Pancreas (tissue), 10 donors: ENCODE measurements at places on chromosomes 1 and 21.

DNA sequence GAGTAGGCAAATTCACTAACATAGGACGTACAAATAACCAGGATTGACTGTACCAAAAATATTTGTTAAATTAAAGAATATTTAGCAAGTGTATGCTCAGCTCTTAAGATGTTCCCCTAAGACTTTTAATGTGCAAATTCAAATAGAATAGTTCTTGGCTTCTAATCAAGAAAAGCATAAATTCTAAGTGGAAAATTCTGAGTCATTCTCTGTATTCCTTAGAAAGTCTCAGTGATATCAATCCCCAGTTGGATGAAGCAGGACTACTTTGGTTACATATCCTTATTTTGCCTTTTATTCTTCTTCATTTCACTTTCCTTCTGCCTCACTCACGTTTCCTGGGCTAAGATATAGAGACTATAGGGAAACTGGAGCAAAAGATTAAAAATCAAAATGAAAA, 130.2 kb downstream of the IFI44 start:
- DNase-seq, result no peak

DNA sequence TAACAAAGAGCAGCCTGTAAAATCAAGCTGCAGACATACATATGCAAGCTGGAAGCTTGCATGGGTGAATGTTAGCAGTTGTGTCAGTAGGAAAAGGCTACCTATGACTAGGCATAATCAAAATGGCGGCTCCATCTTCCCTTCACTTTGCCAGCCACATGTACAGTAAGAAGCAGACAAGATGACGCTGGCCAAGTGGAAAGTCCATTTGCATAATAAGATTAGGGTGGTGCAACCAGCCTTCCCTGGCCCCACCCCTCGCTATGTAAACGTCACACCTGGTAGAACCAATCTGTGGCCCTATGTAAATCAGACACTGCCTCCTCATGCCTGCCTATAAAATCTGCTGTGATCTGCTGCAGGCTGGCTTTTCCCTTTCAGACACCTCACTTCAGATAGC, 171.9 kb upstream of the USP25 start:
- no peak for DNase-seq

DNA sequence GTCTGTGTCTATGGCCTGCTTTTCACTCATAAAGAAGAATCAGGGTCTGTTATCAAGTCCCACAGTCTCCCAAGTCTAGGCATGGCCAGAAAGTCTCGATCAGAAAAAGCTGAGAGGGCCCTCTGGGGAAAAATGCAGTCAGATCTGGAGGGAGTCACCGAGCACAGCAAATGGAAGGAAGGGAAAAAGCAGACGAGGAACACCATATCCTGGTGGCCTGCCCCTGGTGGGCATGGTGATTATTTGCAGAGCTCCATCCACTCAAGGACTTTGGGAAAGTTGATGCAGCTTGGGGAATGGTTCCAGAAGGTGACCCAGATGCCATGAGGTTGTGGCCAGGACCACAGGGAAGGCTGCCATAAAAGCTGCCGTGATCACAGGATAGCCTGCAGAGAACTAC, 189.1 kb downstream of the CLIC6 start:
- DNase-seq, result no peak

- DNase-seq, result no peak
Observed at GRCh38 chr1:8189931-8190483, 127.9 kb upstream of the SLC45A1 start.

- no peak for DNase-seq
Observed at GRCh38 chr1:99438656-99439230, 174.5 kb downstream of the PLPPR4 start.

- DNase-seq, result no peak
Observed at GRCh38 chr21:40186045-40186444, 318.8 kb downstream of the PCP4 start.

DNA sequence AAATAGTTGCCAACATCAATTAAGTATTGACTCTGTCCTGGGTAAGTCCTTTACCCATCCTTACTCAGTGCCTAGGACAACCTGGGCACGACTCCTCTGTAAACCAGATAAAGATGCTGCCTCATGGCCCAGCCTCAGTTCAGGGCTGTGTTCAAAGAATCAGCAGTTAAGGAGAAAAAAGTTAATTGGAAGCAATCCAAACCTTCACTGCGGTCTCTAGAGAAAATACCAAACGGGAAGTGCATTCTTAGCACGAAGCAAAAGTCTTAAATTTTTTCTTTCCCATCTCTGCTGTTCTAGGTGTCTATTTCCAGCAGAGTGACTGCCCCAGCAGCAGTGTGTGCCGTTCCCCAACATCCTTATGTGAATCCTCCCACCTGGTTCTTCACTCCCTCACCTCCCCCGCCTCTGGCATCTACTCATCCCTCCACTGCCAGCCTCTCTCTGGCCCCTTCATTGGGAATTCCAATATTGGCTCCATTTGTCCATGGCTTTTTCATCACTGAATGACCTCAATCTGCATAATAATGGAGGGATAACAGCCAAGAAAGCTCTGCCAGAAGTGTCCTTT, 23.2 kb downstream of the KANK4 start:
- DNase-seq, result no peak

DNA sequence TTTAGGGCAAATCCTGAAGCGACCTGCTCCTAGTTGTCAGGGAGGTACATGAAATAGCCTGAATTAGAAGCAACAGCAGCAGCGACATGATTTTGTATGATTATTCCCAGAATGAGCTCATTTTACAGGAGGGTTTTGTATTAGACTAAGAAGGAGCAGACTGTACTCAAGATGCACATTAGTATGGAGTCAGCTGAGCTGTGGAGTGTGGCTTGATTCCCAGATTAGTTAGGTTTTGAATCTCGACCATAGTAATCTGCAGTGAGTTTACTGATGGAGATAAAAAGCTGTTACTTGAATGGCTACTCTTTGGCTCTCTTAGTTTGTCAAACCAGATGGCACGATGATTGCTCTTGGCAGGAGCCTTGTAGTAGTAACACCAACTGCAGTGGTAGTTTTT, 143.1 kb downstream of the PHTF1 start:
- DNase-seq, result no peak

GRCh38 chr1:17772615-17773212, 17.6 kb downstream of the ACTL8 start:
- DNase-seq, result no peak

DNA sequence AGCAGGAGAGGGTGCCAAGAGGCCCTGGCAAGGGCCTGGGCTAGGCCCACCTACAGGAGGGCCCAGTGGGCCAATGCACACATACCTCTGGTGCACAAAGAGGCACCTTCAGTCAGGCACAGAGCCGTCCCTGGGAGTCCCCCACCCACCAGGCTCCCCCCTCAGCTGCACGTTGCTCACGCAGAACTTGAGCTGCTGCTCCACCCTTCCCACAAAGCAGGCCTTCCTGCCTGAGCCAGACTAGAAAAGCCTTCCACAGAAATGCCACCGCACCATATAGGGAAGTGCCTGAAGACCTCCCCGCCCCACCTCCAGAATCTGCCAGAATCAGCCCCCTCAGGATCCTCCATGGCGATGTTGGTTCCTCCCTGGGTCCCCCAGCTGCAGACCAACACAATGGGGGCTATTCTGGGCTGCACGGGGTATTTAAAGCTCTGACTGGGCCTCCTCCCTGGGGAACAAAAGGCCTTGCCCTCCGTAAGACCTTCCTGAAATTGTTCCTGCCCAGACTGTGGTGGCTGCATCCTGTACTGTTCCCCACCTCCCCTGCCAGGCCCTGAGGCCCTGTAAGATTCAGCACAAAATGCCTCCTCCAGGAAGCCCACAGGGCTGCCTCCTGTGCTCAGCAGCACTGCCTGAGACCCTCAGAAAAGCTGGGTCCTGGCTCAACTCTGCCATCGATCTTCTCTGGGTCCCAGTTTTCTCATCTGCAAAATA, 27.2 kb downstream of the HSPG2 start:
- DNase-seq, result no peak

- no peak for DNase-seq
Observed at GRCh38 chr1:18965206-18966173, 9.0 kb upstream of the IFFO2 start.

GRCh38 chr1:27070390-27071048, 57.9 kb upstream of the TENT5B start:
- DNase-seq, result peak; percentile 67

GRCh38 chr1:77582905-77583304, 99.6 kb downstream of the ZZZ3 start:
- DNase-seq, result no peak
